ENCODE measurements at places on chromosomes 4 and X.

DNA sequence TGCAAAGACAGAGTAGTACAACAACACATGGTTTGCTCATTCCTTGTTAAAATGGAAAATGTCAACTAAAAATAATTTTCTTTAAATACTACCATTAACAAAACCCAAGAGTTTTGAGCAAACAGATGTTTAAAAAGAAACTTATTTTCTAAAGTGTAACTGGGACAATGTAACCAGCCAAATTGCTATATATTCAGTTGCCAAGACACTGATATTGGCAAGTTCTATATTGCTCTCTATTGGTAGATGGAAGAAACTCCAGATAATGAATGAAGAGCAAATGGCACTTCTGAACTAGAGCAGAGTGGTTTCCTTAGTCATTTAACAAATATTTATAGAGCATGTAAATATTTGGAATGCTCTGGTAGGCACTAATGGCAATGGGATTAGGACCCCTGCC, 966.2 kb downstream of the RPA4 start:
- DNase-seq = no peak

GRCh38 chrX:3518870-3519269, 172.4 kb upstream of the MXRA5 start:
- no peak for DNase-seq

- no peak for DNase-seq
Measured at GRCh38 chr4:176453658-176454057, 133.9 kb downstream of the SPCS3 start.

- no peak for DNase-seq
Measured at GRCh38 chr4:48243429-48243828, 26.2 kb downstream of the TEC start.

GRCh38 chrX:40651620-40652223, 4.4 kb upstream of the CXorf38 start:
- DNase-seq = peak; percentile 72

- no peak for DNase-seq
Measured at GRCh38 chrX:14026121-14026520, 3.6 kb downstream of the GEMIN8 start.

GRCh38 chr4:26912069-26912468, 51.4 kb downstream of the STIM2 start:
- no peak for DNase-seq

- no peak for DNase-seq
Measured at GRCh38 chrX:129540722-129541184, 694 bp downstream of the OCRL start.

DNA sequence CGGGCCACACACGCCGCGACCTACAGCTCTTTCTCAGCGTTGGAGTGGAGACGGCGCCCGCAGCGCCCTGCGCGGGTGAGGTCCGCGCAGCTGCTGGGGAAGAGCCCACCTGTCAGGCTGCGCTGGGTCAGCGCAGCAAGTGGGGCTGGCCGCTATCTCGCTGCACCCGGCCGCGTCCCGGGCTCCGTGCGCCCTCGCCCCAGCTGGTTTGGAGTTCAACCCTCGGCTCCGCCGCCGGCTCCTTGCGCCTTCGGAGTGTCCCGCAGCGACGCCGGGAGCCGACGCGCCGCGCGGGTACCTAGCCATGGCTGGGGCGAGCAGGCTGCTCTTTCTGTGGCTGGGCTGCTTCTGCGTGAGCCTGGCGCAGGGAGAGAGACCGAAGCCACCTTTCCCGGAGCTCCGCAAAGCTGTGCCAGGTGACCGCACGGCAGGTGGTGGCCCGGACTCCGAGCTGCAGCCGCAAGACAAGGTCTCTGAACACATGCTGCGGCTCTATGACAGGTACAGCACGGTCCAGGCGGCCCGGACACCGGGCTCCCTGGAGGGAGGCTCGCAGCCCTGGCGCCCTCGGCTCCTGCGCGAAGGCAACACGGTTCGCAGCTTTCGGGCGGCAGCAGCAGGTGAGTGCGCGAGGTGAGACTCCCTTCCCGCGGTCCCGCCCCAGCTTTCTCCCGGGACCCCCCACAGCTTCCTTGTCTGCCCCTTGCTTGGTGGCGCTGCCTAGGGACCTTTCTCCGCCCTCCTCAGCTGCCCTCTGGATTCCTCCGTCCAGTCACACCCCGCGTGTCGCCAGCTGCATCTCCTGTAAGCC, 678 bp downstream of the BMP3 start:
- DNase-seq = no peak

DNA sequence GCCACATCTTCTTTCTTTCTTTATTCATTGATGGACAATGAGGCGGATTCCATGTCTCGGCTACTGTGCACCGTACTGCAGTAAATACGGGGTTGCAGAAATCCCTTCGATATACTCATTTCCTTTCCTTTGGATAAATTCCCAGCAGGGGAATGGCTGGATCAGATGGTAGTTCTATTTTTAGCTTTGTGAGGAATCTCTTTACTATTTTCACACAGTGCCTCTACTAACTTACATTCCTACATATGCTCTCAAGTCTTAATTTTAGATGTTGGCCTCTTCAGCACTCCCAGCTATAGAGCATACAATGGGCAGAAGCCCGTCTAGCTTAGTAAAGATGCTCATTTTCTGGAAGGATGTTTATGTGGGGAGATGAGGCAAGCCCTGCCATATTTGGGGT, 317.4 kb downstream of the ASMT start:
- no peak for DNase-seq

GRCh38 chr4:138565576-138565975, 323.4 kb upstream of the SLC7A11 start:
- no peak for DNase-seq

- DNase-seq = no peak
Measured at GRCh38 chrX:153639177-153640044, 7.6 kb upstream of the DUSP9 start.

DNA sequence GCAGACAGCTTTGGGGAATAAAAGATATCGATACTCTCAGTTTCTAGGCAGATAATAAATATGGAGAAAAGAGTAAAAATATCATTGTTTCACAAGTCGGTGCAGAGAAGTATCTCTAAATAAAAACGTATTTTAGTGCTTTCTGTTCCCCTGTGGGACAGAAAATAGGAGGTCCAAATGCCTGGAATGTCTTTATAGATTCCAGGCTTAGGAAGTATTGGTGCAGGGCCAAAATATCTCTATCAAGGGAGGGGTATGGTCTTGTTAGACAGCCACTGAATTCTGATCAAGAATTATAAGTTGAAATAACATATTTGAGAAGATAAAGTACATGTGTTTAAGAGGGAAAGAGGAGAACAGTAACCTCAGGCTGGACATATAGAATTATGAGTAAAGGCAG, 596.4 kb downstream of the PCDH18 start:
- no peak for DNase-seq

DNA sequence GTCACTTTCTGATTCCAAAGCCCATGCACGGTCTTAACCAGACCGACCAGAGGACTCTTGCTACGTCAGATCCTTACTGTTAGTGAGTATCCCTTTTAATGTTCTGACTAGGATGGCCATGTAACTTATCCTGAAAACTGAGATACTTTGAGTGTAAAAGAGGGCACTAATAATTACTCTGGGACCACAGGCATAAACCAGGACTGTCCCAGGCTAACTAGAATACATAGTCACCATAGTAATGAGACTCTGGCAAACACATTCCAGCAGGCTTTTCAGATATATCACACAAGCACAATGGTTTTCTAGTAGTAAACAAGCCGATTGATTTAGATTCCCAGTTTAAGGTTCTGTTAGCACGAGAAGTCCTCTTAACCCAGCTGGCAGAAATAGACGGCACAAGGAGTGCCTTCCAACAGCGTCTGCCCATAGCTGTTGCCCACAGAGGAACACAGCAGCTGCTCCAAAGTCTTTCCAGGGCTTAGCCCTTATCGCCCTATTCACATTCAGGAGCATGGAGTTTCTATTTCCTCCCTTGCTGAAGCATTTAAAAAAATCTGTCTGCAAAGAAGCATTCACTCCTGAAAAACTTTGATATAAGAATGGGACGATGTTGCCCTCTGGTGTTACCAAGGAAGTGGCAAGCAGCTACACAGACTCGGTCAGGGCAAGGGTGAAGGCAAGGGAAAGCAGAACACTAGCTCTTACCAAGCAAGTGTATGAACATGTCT, 92.4 kb downstream of the CXCL13 start:
- no peak for DNase-seq

- no peak for DNase-seq
Measured at GRCh38 chr4:48804584-48805301, 24.7 kb upstream of the FRYL start.

DNA sequence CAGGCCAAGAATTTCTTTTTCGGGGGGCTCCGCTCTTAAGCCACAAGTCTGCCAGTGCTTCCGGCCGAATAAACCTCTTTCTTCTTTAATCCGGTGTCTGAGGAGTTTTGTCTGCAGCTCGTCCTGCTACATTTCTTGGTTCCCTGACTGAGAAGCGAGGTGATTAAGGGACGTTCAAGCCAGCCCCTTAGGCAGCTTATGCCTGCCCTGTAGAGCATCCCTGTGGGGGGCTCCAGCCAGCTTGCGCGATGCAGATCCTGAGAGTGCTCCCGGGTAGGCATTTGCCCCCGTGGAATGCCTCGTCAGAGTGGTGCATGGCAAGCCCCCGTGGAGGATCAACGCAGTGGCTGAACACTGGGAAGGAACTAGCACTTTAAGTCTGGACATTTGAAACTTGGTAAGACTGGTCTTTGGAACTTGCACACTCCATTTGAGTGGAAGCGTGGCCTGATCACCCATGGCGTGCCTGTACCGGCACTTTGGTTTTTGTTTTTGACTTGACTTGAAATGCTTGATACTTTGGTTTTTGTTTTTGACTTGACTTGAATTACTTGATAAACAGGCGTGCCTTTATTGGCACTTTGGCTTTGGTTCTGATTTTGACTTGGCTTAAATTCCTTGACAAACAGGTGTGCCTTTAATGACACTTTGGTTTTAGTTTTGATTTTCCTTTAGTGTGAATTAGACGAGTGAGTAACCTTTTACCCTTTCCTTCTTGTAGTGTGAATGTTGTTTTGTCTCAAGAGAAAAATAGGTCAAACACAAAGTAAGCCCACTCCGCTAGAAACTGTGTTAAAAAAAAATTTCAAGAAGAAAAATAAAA, 6.1 kb downstream of the ACOX3 start:
- no peak for DNase-seq
